Stimulated activated CD8-positive, alpha-beta memory T cell treated with anti-CD3 and anti-CD28 coated beads, Interleukin-4, amount 100 ng/mL, for 4 hours (primary cell): ENCODE measurements at places on chromosomes 3 and 15.
A peak's percentile ranks its signal among the peaks of the same experiment; 100 is the strongest.

GRCh38 chr3:117322866-117323265 is 613.3 kb downstream of the TUSC7 start:
- no peak for DNase-seq

DNA sequence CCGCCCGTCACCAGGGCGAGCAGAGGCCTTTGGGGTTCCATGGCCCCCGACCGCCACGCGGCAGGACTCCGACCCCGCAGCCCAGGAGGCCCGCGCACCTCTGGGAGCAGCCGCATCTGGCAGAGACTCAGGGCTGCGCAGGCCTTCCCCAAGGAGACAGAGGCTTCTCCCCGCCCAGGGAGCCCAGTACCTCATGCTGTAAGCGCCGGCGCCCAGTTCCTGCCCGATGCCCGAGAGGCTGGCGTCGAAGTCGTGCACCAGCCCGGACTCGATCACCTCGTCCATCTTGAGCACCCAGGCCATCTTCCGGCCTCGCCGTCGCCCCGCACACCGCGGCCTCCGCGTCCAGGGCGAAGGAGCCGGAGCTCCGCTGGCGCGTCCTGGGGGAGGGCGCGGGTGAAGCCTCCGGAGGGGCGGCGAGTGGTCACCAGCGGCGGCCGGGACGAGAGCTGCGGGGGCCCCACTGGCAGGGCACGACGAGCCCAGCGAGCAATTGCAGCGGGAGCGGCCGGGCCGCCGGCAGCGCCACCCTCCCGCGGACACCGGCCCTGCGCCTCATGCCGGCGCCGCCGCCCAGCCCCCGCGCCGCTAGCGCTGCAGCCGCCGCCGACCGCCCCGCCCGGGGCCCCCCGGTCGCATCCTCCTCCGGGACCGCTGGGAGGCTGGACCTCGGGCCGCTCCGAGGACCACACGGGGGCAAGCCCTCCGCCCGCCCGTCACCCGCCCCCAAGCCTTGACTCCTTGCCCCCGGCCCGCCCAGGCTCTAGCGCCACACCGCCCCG is 468 bp downstream of the UBP1 start:
- peak; percentile 4 for DNase-seq

DNA sequence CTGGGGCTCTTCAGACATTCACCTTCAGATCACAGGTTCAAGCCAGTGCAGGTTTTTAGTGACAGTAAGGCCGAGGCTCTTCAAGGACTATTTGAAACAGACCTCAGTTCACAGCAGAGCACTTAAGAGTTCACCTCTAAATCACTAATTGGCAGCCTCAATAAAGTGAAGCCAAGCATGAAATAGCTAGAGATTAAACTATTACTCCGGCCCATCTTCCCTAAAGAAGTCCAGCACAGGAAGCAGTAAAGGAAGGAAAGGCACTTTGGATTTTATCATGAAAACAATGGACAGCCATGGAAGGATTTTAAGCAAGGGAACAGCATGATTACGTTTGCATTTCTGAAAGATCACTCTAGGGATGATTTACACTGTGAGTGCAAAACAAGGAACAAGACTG is 27.6 kb upstream of the ARL6 start:
- DNase-seq, result no peak

DNA sequence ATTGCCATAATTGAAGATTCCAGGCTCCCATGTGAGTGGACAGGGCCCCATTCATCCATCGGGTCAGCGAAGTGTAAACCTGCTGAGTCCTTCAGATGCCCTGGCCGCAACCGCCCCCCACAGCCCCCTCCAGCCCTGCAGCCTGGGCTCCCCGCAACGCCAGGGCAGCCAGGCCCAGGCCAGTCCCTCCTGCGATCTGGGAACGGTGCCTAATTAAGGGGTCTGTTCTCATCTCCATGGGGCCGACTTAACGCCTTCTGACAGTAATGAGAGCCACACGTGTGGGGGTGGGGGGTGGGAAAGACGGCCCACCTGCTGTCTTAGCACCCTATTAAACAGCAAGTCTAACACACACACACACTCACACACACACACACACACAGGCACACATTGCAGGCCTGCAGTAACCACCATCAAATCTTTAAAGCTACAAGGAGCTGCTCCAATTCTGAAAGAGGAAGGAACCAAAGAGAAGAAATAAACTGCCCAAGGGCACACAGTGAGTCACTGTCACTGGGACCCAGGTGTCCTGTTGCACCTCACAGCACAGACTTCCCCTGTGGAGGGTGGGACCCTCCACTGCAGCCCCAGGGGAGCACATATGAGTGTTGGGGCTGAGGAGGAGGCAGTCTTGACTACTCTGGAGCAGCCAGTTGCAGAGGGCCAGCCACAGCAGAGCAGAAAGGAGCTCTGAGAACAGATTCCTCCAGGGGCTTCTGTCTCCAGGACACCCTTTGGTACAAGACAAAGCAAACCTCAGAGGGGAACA is 31.8 kb upstream of the HES1 start:
- DNase-seq, result no peak

DNA sequence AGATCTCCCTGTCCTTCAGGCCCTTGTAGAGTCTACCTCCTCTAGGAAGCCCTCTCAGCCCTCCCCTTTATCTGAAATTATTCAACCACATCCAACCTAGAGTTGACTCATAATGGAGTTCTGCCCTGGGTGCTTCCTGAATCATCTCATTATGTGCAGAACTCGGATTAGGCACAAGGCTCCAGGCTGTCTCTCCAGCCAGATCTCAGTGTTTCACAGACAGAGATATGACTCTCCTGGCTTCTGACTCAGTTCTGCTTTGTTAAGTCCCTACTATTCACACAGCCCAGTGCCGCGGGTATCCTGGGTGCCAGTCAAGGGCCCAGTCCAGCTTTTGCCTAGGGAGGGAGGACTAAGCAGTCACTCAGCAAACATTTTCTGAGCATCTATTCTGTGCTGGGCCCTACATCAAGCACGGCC is 9.3 kb downstream of the STRA6 start:
- no peak for DNase-seq

DNA sequence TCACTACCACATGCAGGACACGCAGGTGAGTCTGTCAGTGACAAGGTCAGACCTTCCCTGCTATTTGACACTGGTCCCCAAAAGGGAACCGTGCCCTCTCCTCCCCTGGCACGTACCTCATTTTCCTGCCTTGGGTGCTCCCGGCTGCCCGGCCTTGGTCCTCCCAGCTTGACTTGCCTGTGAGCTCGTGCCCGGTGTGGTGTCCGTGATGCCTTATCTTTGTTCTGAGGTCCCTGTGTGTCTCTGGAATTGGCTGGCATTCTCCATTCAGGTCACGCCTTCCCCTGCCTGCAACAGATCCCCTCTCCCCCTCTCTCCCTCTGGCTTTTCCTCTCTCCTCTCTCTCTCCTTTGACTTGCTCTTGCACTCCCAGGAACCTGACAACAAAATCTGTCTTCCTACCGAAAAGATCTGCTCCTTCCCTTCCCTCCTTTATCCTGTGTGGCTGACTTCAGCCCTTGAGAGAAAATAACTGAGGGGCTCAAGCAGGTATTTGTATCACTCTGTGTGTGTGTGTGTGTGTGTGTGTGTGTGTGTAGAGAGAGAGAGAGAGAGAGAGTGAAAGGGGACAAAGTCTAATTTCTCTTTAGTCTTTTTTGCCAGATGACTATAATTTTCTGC is at the start of gene MASP1:
TSS of gene MASP1 (minus strand) at position 226 of the 621 bp plus-strand sequence. CDS start at position 121, 105 bp downstream.
- DNase-seq, result no peak

GRCh38 chr15:72229947-72230196 is 1.1 kb downstream of the PKM start:
- DNase-seq, result no peak

GRCh38 chr3:45940004-45940780 is 3.1 kb upstream of the CXCR6 start:
- no peak for DNase-seq

DNA sequence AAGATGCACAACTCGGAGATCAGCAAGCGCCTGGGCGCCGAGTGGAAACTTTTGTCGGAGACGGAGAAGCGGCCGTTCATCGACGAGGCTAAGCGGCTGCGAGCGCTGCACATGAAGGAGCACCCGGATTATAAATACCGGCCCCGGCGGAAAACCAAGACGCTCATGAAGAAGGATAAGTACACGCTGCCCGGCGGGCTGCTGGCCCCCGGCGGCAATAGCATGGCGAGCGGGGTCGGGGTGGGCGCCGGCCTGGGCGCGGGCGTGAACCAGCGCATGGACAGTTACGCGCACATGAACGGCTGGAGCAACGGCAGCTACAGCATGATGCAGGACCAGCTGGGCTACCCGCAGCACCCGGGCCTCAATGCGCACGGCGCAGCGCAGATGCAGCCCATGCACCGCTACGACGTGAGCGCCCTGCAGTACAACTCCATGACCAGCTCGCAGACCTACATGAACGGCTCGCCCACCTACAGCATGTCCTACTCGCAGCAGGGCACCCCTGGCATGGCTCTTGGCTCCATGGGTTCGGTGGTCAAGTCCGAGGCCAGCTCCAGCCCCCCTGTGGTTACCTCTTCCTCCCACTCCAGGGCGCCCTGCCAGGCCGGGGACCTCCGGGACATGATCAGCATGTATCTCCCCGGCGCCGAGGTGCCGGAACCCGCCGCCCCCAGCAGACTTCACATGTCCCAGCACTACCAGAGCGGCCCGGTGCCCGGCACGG is 991 bp downstream of the SOX2 start:
- no peak for DNase-seq

- DNase-seq, result peak; percentile 75
Observed at GRCh38 chr3:58177747-58178527, 32.8 kb downstream of the DNASE1L3 start.

DNA sequence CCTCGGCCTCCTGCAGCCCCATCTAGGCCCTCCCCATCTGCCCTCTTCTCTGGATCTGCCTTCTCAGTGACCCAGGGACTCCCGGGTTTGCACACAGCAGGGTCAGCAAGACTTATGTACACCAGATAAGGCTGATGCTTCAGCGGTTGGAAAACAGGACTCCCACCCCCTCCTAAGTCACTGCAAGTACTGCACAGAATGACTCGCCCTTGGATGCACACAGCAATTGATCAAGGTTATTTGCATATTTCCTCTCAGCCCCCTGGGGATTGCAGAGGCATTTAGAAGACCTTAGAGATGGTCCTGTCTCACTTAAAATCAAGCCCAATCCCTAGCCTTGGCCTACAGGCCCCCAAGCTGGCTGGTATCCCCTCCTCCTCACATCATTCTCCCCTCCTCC is 8.9 kb downstream of the ACAN start:
- DNase-seq, result no peak

DNA sequence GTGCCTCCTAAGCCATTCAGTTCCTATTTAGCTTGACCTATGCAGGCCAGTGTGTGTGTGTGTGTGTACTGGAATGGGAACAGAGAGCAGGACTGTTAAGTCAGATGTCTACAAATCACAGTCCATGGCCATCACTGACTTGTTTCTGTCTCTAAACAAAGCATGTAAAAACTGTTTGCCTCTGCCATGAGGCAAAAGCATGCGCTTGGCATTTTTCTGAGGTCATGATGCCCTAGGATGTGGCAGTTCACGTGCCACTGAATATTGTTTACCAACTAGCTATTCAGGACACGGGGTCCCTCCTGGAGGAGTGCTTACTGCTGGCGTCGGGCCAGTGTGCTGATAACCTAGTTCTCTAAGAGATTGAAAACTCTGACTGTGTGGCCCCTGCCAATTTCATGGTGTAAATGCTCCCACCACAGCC is 8.2 kb upstream of the ATP13A3 start:
- DNase-seq, result no peak

DNA sequence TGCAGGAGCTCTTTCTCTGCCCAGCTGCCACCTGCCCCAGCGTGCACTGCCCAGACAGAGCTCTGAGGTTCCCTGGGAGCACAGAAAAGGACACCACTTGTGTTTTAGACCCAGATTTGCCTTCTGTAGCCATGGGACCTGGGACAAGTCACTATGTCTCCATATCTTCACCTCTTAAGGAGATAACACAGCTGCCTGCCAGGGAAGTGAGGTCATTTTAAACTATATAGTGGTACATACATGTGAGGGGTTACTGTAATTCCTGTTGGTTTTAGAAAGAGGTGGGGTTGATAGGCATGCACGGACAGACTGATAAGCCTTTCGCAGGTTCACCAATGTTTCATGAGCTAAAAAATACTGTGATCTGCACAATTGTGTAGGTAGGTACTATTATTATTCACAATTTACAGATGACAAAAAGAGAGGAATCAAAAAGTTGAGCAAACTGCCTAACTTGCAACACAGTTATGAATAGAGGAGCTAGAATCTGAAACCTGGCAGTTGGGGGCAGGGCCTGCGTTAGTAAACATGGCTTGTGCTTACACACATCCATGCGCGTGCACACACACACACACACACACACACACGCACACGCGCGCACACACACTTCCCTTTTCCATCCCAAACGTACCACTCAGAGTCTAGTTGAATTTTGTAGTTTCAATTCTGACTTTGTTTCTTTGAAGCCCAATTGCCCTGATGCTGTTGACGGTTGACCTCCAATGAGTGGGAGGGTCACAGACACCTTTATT is 193.6 kb downstream of the FAM43A start:
- DNase-seq, result no peak

DNA sequence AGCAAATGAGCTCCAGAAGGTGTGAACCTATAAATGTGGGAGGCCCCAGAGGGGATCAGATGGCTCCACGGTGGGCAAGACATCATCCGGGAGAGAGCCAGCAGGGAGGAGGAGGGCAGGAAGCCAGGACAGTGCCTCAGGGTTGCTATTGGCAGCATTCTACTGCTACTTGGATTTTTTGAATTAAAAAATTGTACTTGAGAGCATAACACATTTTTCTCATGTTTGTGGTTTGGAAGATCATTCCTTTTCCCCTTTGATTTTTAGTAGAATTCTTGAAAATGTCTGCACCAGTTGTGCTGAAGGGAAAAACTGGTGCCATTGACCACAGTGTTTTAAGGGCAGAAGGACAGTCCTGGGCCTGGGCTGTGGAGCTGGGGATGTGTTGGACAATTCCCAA is 59.2 kb downstream of the LYZL4 start:
- DNase-seq, result no peak

DNA sequence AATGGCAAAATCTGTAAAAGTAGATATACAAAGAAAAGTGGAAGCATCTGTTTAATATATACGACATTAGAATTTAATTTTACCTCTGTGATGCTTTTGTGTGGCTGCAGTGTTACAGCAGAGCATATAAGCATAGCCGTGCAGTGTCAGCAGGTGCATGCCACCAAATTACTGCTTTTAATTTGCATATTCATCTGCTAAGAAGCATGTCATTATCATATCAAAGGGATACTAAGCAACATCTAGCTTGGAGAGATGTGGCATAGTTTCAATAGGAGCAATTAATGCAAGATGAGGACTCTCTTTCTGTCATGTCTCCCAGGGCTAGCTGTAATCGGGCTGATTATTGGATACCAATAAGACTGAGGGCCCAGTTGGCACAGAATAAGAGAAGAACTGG is 214.4 kb upstream of the SOX2 start:
- no peak for DNase-seq

DNA sequence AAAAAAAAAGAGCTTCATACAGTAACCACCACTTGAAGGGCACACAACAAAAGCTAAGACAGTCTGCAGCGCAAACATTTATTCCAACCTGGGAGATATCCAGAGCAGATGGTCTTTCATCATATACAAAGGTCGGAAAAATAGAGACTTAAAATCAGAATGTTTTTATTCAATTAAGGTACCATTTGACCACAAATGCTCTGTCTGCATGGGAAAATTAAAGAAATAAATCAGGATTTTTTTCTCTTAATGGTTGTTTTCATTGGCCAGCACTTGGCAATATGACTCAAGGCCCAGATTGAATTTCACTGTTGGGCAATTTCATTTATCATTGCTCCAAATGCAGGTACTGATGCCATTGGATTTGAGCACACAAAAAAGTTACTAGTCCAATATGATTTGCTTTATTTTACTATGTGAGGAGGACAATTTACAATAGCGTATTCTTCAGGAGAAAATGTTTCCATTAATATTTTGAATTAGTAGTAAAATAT is 145.9 kb upstream of the AGTR1 start:
- no peak for DNase-seq

GRCh38 chr3:174125267-174125824 is 727.8 kb downstream of the NLGN1 start:
- DNase-seq, result no peak
